ENCODE measurements at places on chromosomes 16 and 17. TPM values are rescaled to one million over a fixed set of nuclear protein-coding genes. Genes with fewer than 3 reads are reported as not detected.

The DLX3 gene
- total RNA-seq = not detected

The TSNAXIP1 gene
- 1.2 TPM for total RNA-seq

The ABCC3 gene
- total RNA-seq = 17.1 TPM

The MEOX1 gene
- total RNA-seq = under 0.01 TPM

The RPS6KB1 gene
- 23.3 TPM for total RNA-seq

The TEKT5 gene
- total RNA-seq = 0.14 TPM

The PNPO gene
- total RNA-seq = 21.1 TPM

The ADGRG1 gene
- 0.43 TPM for total RNA-seq

The CACNG3 gene
- total RNA-seq = not detected

The HCRT gene
- total RNA-seq = not detected

The WNT9B gene
- total RNA-seq = not detected

The DNAH3 gene
- total RNA-seq = not detected

The TEX19 gene
- under 0.01 TPM for total RNA-seq

The TRIM72 gene
- not detected for total RNA-seq

The VPS35 gene
- 87.8 TPM for total RNA-seq

The ZNF423 gene
- 1.0 TPM for total RNA-seq

The NOB1 gene
- 21.8 TPM for total RNA-seq

The CTNS gene
- total RNA-seq = 15.2 TPM

The KIF18B gene
- total RNA-seq = 0.09 TPM

The CA4 gene
- 0.14 TPM for total RNA-seq

The C16orf74 gene
- total RNA-seq = 6.9 TPM

The ZSCAN10 gene
- total RNA-seq = not detected

The KRTAP9-4 gene
- not detected for total RNA-seq

The ACSM3 gene
- total RNA-seq = 0.83 TPM

The SDR42E1 gene
- total RNA-seq = 0.09 TPM

The PDILT gene
- total RNA-seq = not detected

The SLC2A4 gene
- total RNA-seq = 0.28 TPM

The CFAP97D1 gene
- under 0.01 TPM for total RNA-seq

The ABCC6 gene
- 2.3 TPM for total RNA-seq

The ABCC12 gene
- total RNA-seq = not detected

The C17orf67 gene
- total RNA-seq = 0.71 TPM

The TBC1D28 gene
- not detected for total RNA-seq

The ITGA2B gene
- 0.28 TPM for total RNA-seq

The CCT6B gene
- 3.0 TPM for total RNA-seq

The XAF1 gene
- 40.0 TPM for total RNA-seq

The RNU2-1 gene
- not detected for total RNA-seq

The KRT39 gene
- total RNA-seq = not detected

All from smooth muscle cell of bladder (primary cell).